NCI-H526 treated with DMSO at 0.1 percent for 48 hours (cell line): ENCODE measurements at places on chromosomes 4 and X.

DNA sequence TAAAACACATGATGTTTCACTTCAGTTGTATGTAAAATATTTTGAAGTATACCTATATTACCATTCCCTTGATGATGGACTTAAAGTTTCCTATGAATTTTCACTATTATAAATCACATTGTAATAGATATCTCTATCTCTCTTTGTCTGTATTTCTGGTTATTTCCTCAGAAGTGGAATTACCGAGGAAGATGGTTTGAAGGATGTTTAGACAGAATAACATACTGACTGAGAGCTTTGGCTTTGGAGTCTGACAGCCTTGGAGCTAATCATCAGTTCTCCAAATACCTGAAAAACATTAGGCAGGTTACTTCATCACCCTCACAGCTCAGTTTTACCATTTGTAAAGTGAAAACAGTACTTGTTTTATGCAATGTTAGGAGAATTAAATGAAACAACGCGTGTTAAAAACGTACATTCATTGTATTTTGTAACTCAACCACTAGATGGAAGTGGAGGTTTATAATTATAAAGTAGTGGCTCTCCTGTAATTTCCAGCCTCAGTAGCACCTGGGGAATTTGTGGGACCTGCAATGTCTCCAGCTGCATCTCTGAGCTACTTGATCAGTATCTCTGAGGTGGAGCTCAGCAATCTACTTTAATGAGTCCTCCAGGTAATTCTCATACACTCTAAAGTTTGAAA, 14.3 kb downstream of the JCHAIN start:
- DNase-seq: peak; percentile 51

- no peak for DNase-seq
Measured at GRCh38 chr4:119310826-119311225, 11.1 kb downstream of the FABP2 start.

DNA sequence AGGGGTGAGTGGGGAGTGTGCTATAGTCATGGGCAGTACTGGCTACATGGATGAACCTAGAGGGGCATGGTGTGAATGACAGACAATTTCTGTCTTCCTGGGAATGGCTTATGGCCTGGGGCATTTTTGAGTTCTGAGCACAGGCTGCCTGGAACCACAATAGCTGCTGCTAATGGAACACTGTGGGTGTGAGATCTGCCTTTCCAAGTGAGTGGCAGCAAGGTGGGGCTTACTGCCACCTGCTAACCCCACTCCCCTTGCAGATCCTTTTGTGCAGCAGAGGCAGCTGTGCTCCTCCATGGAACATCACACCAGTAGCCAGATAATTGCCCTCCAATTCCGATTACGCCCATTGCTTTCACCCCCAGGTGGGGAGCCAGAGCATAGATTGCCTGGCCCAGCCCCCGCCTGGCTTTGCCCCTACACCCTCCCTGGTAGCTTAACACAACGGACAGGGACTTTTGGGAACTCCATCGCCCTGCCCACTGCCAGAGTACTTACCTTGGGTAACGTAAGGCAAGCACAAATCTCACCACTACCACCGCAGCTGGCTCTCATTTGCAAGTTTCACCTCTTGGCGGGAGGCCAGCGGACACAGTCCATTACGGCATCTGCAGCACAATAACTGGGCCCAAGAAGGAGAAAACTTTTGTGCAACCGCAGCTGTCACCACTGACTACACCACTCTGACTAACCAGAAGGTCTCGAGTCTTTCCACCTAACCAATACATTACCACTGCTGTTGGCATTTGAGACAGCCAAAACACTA, 421.2 kb upstream of the NWD2 start:
- DNase-seq: no peak

- DNase-seq: no peak
Measured at GRCh38 chr4:53764761-53765490, 173.6 kb upstream of the LNX1 start.
